ENCODE measurements at places on chromosomes 13 and 19.

GRCh38 chr19:6925801-6926751 is 38.7 kb downstream of the ADGRE1 start:
- DNase-seq, result no peak

DNA sequence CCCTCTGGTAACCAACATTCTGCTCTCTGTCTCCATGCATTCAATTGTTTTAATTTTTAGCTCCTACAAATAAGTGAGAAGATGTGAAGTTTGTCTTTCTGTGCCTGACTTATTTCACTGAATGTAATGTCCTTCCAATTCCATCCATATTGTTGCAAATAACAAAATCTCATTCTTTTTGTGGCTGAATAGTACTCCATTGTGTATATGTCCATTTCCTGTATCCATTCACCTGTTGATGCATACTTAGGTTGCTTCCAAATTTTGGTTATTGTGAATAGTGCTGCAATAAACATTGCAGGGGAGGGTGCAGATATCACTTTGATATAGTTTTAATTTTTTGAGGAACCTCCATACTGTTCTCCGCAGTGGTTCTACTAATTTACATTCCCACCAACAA is 2.5 kb upstream of the ZNF284 start:
- no peak for DNase-seq

DNA sequence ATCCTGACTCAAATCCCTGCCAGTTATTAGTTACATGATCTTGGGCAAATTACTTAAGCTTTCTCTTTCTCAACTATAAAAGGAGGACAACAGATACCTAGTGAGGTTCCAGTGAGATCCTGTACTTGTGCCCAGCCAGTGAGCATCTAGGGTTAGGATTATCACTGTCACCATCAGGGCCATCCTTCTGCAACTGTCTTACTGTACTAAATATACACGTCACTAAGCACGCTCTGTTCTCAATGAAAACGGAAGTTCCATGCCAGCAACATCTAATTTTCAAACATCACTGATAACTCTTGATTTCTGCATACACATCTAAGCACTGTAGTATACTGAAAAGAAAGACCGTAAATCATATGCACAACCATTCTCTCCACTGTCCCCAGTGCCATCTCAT is 70.0 kb downstream of the FOXO1 start:
- DNase-seq, result no peak

GRCh38 chr19:33409906-33410685 is 36.6 kb downstream of the CEBPG start:
- no peak for DNase-seq

DNA sequence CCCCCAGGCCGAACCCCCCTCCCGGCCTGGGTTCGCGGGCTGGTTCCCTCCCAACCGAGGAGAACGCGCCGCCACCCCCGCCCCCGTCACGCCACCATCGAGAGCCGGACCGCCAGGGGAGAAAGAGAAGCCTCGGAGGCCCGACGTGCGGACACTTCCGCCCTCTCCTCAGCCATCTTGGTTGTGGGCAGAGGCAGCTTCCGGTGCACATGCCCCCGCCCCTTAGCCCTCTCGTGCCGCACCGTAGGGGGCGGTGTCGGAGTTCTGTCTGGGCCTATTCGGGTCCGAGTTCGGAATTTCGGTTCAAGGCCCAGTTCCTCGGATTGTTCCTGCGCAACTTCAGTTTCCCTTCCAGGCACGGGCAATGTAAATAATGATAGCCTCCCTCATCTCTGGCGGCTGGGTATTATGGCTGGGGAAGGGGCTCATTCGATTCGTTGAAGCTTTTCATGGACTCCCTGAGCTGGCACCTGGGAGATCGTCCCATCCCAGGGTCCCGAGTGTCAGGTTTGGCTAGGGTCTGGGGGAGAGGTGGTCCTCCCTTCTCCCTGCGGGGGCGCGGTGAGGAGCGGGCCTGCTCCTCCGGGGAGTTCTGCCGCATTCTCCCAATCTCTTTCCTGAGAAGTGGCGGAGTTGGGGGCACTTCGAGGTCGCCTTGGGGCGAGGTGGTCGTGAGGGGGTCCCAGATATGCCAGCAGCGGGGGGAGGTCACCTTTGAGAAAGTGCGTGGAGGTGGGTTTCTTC is at the start of the genes IER2 and STX10:
Gene IER2, plus strand, starts transcription at position 225 of the 744 bp plus-strand sequence. CDS start 2,776 bp downstream, outside the sequence.
Gene STX10, minus strand, starts transcription at position 189 of the 744 bp plus-strand sequence. CDS start 202 bp downstream, outside the sequence.
- DNase-seq, result peak; percentile 67

DNA sequence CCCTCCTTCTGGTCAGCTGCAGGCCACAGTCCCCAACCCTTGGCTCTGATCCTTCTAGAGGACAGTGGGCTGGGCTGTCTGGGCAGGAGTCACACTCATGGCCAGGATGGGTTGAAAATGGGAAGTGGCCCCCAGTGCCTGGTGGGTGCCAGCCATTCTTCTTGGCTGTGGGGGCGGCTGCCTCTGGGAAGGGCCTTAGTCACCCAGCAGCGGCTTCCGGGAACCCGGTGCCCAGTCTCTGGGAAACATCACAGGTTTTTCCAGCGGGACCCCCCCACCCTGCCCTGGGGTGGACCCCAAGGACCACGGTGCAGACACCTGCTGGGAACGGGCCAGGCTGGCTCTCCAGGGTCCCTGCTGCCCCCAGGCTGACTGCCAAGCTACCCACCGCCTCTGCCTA is 27.3 kb upstream of the SLC7A10 start:
- DNase-seq, result no peak

DNA sequence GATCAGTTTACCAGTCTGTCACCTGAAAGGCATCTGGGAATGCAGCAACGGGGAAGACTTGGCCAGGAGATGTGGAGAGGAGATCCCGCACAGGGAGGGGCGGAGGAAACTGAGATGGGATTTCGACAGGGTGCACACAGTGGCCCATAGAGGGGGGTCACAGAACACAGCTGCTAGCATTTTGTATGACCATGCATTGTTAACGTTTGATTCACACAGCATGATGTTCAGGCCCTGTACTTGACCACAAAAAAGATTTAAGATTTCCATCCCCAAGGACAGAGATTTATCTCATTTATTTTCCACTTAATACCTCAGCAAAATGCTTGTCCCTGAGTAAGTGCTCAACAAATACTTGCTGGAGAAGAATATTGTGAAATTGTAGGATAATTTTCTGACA is 63.2 kb downstream of the RAB20 start:
- DNase-seq, result no peak

DNA sequence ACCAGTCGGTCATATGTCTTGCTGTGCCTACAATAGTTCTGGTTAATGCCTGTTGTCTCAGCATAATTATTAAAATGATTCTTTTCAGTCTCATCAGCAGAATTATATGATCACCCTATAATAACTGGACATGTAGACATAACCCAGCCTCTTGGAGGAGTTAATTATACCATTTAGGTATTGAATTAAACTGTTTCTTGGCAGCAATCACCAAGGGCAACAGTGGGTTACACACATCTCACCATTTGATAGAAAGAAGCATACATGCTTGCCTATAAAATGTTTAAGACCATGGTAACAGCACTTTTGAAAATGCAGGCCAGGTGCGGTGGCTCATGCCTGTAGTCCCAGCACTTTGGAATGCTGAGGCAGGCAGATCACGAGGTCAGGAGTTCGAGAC is 184.6 kb downstream of the RGCC start:
- peak; percentile 0 for DNase-seq

DNA sequence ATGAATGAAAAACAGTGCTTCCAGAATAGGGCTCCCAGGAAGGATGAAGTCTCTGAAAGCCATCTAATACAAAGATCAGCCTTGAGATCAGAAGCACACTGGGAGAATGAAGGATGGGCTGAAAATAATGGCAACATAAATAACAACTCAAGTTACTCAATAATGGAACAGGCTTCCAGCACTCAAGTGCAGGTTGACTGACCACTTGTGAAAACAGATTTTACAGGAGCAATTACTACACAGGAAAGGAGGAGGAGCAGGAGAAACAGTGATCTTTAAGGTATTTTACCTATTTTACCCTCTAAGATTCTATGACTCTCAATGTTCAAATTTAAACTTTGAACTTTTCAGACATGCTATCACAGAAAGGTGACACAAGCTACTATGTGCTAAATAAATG is 106.0 kb downstream of the USP12 start:
- no peak for DNase-seq

GRCh38 chr19:4717966-4718701 is 5.5 kb downstream of the DPP9 start:
- no peak for DNase-seq

DNA sequence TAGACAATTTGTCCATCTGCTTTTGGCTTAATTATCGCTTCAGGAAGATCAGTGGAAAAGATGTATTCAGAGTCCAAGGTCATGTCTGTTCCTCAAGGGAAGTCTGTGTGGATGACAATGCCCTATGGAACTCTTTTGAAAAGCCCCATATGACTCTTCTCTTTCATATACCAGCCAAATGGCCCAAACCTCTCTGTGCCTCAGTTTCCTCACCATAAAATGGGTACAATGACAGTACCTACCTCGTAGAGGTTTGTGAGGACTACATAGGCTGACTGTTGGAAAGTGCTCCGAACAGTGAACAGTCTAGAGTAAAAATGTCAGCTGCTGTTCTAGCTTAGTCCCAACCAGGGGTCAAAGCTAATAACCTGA is 104.6 kb downstream of the COL4A2 start:
- no peak for DNase-seq

GRCh38 chr19:3619631-3620012 is 7.0 kb downstream of the CACTIN start:
- DNase-seq, result no peak

DNA sequence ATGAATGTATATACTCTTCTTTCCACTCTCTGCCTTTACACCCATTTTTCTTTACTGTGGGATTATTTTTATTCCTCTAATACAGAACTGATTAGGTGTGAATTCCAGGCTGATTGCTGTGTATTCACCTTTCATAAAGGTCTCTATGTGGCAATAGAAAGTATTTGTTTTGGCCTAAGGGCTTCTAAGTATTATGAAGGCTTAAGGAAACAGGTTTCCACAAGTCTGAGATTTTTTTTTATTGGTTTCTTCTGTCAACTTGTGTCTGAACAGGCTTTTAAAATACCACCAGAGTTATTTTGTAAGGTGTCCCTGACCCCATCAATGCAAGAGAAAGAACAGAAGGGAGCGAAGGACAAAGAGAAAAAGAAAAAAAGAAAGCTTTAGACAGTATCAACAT is 1102.0 kb upstream of the SPRY2 start:
- DNase-seq, result no peak

GRCh38 chr13:24042710-24043440 is 117.6 kb upstream of the SPATA13 start:
- DNase-seq, result no peak

DNA sequence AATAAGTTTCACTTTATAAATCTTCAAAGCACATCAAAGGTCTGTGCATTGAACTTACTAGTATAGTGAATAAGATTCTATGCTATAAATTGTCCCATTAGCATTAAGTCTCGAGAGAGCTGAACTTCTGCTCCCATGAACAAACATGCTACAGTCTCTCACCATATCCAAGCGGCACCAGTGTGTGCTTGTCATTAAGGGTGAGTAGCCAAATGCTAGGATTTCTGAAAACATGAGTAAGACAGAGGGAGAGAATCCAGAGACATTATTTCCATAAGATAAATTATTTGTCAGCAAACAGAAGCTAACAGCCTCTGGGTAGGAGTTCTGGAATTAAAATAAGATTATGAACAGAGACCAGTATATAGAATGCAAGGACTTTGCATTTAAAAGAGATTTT is 2882.5 kb downstream of the PCDH9 start:
- DNase-seq, result no peak

DNA sequence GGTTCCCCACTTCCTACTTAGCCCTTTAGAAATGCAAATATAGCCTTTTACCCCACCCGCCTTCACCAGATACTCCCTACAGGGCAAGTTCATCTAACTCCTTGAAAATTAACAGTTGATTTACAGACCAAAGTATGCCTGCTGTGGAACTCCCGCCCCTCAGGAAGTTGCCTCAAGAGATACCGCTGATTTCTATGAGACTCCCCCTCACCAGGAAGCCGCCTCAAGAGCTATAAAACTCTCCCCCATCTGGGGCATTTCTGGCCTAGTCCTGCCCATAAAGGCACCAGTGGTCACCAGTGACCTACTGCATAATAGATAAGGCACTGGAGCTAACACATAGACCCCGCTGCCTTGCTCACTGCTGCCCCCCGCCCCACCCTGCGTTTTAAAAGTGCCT is 201.7 kb upstream of the UBL3 start:
- DNase-seq, result no peak

DNA sequence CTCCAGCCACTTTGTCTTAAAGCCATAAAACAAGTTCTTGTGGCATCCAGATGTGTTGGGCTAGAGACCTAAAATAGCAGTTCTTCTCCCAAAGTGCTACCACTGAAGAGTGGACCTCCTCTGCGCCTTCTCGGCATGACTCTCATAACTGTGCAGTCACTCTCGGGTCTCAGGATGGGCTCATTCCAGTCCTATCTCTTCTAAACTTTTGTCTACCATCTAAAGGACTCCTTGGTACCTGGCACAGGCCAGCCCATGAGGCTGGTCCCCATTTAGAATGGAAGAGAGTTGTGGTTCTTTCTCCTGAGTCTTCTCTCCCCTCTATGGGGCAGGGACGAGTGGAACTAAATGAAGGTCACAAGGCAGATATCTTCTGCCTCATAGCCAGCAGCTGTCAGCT is 272.0 kb upstream of the TMTC4 start:
- DNase-seq, result no peak

DNA sequence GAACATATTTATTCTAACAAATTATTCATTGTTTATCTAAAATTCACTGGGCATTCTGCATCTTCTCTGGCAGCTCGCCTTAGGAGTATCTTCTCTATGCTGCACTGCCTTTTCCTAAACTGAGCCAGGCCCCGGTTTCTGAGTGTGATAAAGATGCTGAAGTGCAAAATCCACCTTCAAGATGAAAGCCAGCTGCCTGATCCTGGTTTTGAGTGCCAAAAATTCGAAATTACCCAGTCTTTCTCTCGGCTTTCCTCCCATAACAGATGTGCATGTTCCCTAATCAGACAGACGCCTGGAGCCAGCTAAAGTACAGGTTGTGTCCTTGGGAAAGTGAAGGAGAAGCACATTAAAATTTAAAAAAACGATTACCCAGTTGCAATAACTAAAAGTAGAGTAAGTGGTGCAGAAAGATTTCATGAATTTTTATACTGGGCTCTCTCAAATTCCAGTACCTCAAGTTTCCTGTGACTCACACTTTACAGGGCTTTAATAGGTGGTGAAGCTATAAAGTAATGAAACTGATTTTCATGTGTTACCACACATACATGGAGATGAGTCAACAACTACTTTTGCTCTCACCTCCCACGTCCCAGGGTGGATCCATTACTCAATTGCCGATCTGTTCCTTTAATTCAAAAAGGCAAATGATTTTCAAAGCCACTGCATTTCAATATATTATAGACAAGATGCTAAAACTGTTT is 65.0 kb upstream of the GTF2F2 start:
- DNase-seq, result no peak

DNA sequence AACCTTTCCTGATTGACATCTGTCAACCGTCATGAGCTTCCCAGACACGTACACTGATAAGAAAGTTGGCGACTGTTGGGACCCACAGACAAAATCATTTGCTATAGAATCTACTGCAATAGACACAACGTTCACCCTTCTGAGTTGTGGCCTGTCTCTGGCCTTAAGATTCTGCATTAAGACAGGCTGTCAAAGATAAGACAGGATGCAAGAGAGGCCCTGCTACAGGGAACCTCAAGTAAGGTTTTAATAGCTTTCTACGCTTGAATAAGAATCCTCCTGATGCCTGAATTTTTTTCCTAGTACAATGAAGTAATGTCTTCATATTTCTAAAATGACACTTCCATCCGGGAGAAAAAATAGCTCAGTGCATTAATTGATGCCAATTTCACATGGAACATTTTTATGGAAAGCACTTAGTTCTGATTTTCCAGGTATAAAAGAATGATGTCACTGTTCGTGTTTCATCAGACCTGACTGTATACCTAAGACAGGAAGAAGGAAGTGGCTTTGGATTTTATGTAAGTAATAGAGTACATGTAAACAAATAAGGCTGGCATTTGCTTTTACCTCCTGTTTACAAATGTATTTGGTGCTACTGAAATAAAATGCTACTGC is 275.2 kb upstream of the GPC6 start:
- no peak for DNase-seq

Data from NCI-H1436 treated with DMSO at 0.1 percent for 48 hours (cell line).